GDM1 (cell line): ENCODE measurements at places on chromosomes 7 and 10.
A peak's percentile ranks its signal among the peaks of the same experiment; 100 is the strongest.

DNA sequence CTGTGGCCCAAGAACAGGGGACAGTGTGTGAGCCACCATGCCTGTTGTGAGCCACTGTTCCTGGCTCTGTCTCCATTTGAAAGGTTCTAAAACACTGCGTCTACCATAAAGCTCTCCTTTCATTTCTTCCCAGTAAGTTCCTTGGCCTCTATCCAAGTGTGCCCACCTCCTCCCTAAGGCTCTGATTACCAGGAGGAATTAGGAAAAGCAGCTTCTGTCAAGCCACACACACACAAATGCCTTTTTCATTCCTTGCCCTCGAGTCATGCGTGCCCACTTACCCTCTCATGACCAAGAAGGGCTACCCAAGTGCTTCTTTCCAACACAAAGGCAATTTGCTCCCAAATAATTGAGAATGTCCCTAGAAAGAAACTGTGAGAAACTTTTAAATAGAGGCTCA is 70.8 kb upstream of the PARD3 start:
- DNase-seq, result no peak

GRCh38 chr7:135109562-135109961 is 38.3 kb upstream of the TMEM140 start:
- no peak for DNase-seq

- no peak for DNase-seq
These were observed 19.2 kb upstream of the SMO start for GRCh38 chr7:129169171-129169671.

DNA sequence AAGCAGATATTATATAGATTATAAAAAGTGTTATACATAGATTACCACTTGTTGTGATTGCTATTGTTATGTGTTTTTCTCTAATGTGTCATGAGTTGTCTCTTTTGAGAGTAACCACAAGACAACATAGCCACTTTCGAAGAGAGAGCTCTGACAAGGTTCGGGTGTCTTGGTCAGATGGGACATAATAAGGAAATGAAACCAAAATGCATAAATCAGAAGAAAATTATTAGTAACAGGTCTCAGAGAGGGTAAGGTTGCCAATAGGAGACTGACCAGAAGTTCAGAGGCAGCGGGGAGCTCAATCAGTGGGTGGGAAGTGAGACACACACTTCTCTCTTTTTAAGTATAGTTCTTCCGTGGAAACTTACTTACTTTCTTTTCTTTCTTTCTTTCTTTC is 639.2 kb upstream of the POT1 start:
- no peak for DNase-seq

DNA sequence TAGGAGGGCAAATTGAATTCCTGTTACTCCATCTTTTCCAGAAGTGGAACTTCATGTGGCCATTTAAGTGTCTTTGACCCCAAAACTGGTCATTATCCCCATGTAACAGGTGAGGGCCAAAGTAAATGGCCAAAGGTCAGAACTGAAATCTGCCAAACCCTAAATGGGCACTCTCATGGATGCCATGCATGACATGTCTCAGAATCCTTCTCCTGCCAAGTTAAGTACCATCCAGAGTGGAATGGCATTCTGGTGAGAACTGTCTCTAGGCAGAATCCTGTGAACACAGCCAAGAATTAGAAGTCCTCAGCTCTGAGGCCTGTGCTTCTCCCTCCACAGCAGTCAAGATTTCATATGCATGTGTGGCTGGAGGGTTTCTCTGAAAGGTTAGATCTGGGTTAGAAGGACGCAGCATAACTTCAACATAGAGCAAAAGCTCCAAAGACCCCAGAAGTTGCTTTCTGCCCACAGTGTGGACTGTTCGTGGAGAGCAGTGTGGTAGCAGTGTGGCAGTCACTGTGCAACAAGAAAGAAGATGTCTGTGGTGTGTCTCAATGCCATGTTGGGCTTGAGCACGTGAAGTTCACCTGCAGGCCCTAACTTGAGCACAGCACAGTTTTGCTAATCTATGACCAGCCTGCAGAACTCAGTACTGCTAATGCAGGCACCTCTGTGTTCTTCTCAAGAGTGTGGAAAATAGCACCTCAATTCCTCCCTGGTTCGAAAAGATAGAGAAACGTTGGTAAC is 121.3 kb downstream of the ADCY1 start:
- no peak for DNase-seq

GRCh38 chr7:116736927-116737715 is 65.1 kb downstream of the MET start:
- no peak for DNase-seq

- DNase-seq, result no peak
These were observed 30.1 kb downstream of the TMEM178B start for GRCh38 chr7:141103847-141104429.

- no peak for DNase-seq
These were observed 16.3 kb downstream of the AKR1D1 start for GRCh38 chr7:138092486-138093028.

GRCh38 chr10:96588616-96589419 is 2.0 kb upstream of the TM9SF3 start:
- DNase-seq, result no peak

- DNase-seq, result no peak
These were observed 24.6 kb upstream of the FAM170B start for GRCh38 chr10:49158404-49158803.

DNA sequence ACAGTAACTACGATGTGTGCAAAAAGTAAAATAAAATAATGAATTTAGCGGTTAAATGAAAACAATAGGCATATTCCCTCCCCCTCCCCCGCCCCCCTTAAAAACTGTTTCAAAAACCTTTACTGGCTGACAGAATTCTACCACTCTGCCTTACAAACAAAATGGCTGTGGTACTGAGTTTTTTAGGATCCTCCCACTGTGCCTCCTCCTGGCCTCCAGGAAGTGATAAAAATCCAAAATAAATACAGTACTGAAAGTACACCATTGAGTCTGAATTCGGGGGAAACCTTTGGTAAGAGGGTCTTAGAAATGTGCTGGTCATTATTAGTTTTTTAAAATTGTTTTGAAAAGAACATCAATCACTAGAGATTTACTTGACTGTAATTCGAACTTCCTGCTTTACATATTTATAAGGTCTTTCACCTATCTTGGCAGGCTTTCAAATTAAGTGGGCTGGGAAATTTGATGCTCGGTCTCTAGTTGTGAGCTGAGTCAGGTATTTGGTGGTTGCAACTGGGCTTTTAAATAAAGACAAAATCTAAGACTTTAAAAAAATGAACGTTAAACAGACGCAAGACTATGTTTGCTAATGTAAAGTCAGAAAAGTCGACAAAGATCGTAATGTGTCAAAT is 32.5 kb upstream of the EPC1 start:
- DNase-seq, result peak; percentile 65

- DNase-seq, result peak; percentile 11
These were observed 29.3 kb downstream of the PIK3AP1 start for GRCh38 chr10:96690755-96691730.

GRCh38 chr7:52775876-52776275 is 259.6 kb upstream of the POM121L12 start:
- no peak for DNase-seq

- no peak for DNase-seq
These were observed 5.9 kb upstream of the ITGA8 start for GRCh38 chr10:15725603-15726002.

DNA sequence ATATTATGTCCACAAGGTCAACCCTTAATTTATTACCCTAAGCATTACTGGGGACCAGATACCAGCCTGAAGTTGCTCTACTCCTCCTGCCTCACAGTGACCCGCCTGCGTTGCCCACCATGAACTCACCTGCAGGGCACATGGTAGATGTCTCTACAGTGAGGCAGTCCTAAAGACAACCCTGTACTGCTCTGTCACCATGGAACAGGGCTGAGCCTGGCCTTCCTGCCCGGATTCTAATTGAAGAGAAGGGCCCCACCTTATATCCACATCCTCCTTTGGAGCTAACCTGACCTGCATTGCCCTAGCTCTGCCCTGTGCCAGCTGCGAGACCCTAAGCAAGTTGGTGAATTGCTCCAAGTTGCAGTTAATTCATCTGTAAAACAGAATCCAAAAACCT is 4.1 kb downstream of the SH3PXD2A start:
- DNase-seq, result no peak

DNA sequence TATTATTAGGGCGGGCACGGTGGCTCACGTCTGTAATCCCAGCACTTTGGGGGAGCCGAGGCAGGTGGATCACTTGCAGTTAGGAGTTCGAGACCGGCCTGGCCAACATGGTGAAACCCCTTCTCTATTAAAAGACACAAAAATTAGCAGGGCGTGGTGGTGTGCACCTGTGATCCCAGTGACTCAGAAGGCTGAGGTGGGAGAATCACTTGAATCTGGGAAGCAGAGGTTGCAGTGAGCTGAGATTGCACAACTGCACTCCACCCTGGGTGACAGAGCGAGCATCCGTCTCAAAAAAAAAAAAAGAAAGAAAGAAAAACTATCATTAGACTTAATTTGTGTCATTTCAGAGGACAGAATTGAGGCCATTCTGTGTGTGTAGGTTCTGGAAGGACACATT is 752.7 kb upstream of the GALNT17 start:
- no peak for DNase-seq

DNA sequence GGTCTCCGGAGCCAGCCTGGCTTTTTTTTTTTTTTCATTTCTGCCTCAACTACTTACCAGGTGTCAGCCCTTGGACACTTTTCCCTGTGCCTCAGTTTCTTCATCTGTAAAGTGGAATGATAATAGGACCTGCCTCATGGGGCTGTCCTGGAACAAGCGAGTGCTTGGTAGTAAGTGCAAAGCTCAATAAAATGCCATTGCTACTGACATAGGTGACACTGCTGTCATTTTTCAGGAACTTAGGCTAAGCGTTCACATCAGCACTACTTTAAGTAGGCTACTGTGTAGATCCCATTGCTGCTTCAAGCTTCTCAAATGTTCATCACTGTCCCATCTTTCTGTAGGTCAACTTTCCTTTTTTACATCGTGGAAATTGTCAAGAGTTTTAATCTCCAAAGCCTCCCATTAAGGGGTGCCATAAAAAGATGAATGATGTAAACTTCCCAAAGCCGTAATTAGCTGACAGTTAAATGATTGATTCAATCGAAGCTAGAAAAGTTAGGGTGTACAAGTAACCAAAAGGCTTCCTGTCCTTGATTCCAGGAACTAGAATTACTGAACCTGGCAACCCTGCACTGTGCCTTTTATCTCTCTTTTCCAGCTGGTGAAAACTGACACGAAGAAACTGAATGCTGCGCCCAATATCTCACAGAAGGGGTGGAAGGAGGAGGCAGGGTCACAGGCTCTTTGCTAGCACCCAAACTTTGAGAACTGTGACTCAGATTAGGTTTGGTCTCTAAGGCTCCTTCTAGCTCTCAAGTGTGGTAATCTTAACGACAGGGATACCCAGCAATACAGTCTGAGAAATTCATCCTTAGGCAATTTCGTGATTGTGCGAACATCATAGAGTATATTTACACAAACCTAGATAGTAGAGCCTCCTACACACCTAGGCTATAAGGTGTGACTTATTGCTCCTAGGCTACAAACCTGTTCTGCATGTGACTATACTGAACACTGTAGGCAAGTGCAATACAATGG is 861 bp upstream of the USP6NL start:
- peak; percentile 6 for DNase-seq

DNA sequence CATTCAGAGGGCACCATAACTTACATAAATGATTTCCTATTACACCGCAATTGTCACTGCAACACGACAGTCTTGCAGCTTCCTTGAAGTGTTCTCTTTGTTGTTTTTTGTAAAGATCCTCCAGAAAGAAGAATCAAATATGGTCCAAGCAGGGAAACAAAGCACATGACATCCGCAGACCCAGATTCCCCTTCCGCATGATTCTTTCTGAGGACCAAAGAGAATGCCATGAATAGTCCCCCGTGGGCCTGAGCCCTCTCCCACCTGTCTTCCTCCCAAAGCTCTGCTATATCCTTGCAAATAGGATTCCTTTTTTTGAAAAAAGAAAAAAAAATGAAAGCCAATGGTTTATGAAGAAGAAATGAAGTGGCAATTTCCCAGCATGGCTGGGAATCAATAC is 10.8 kb downstream of the PLXNA4 start:
- no peak for DNase-seq

DNA sequence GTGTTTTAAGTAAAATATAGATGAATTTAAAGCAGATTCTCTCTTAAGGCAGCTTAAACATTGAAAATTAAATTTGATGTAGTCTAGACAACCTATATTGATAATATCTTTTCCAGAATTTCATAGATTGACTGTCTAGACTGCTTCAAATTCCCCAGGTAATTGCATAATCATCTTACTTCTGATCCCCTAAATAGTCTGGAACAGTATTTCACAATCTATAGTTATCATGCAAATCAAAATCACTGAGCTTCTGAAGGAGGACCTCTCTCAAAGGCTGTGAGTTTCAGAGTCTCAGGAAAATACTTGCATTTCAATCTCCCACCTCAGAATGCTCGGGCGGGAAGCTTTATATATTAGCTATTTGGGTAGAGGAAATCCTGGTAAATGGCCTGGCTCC is 87.3 kb downstream of the SEMA3A start:
- DNase-seq, result no peak

DNA sequence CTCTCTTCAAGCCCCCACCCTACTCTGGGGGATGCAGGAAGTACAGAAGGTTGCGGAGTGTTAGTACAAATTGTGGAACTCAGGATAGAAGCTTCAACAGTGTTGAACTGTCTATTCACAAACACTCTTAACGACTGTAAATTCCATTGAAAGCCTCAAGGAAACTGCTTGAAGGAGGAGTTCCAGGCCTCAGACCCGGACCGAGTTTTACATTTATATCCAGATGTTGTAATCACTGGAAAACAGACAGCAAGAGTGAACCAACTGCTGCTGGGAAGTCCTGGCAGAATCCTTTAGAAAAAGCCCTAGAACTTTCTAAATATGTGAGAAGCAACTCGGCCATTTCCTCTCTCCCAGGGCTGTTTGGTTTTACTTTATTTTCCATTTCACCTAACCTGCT is 84.1 kb upstream of the LRRC18 start:
- no peak for DNase-seq

DNA sequence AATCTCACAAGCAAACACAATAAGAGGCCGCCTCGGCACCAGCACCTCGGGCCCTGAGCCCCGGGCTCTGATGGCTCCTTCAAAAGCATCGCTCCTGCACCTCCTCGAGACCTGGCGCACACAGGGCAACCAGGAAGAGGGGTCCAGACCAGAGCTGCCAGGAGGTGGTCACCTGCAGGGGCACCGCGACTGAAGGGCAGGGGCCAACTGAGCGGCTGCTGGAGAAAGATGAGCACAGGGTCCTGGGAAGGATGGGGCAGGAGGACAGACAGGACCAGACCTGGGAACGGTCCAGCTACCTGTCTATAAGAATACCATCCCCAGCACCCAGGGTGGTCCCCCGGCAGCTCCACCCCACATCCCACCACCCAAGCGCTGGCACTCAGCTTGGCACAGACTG is 20.8 kb downstream of the MAD1L1 start:
- no peak for DNase-seq

- DNase-seq, result no peak
These were observed 28.4 kb downstream of the TBC1D12 start for GRCh38 chr10:94430701-94431100.
